ENCODE measurements at places on chromosomes 2 and 18.

DNA sequence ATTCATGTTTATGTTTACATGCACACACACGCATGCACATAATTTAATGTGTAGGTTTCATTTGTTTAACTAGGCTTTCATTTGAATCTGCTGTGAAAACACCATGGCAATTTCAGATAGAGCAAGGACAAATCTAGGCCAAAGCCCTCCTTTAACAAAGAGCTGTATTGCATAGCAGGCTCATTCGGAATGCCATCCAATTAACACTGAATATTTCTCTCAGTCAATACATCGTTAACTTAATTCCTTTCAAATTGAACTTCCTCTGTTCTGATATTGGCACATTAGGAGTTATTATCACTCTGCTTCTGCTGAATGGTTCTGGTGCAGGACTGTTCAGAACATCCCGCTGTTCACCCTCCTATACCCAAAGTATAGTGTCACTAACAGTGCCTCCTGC lies 435.1 kb upstream of the CDH20 start:
- no peak for DNase-seq

DNA sequence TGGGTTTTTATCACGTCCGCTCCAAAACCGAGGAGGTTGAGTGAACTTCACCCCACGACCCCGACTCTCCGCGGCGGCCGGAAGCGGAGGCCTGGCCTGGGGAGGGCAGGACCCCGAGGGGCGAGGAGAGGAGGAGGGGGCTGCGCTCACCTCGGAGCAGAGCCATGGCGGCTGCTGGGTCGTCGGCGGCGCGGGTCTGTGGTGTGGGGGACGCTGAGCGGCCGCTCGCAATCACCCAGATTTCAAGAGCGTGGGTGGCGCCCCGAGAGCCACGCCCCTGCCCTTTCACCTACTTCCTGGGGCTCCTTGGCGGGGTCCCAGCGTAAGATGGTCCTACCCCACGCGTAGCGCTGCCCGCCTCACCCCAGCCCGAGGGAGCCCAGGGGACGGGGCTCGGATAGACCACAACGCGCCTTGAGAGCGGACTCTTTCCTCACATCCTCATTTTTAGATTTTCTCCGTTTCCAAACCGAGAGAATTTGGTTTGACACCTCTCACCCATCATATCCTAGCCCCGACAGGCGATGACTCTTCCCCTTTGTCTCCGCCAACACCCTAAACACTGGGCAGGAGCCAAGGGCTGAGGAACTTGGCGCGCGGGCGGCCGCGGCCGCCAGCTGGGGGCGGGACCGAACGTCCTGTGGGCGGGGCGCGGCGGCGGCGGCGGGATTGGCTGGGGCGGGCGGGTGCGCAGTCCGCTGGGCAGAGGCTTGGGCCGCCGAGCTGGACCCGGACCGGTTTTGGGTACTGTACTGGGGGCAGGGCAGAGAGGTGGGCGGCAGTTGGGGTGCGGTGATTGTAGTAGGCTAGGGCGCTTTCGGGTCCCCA lies at the start of gene ACAA2:
TSS of gene ACAA2 (minus strand) at position 215 of the 828 bp plus-strand sequence. CDS start at position 166, 49 bp downstream.
- DNase-seq: peak; percentile 88

- DNase-seq: no peak
These were observed 286.8 kb upstream of the HNMT start for GRCh38 chr2:137677466-137677865.

- DNase-seq: no peak
These were observed 56.8 kb upstream of the RASGRP3 start for GRCh38 chr2:33419581-33420200.

GRCh38 chr2:194090251-194090905 lies 1566.6 kb upstream of the SLC39A10 start:
- DNase-seq: no peak

GRCh38 chr2:230898016-230898712 lies 26.9 kb downstream of the GPR55 start:
- DNase-seq: no peak

- DNase-seq: no peak
These were observed 20.4 kb downstream of the CNOT11 start for GRCh38 chr2:101273056-101273455.

- DNase-seq: no peak
These were observed 356.6 kb downstream of the FBXO15 start for GRCh38 chr18:73791081-73791480.

DNA sequence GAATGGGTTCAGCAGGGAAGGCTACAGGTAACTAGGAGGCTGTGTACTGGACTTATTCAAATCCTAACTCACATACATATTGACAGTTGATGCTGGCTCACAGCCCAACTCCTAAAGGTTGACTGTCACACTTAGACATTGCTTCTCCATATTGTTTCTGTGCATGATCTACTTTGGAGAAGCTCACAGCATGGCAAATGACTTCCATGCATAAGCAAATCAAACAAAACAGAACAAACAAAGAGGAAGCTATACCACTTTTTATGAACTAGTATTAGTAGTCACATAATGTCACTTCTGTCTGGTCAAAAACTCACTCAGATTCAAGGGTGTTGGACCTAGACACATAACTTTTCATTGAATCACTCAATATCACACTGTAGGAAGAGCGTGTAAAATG lies 43.8 kb upstream of the CDH19 start:
- DNase-seq: no peak

- no peak for DNase-seq
These were observed 14.5 kb downstream of the KCNS3 start for GRCh38 chr2:17892770-17893534.
